Heart left ventricle (tissue), 16 donors: ENCODE measurements at places on chromosomes 7 and 10. TPM values are rescaled to one million over a fixed set of nuclear protein-coding genes. Genes with fewer than 3 reads are reported as not detected.

The ZNF736 gene
- 2.9 TPM for total RNA-seq

The NACAD gene
- total RNA-seq = 8.2 TPM

The FAM241B gene
- 5.1 TPM for total RNA-seq

The C10orf143 gene
- total RNA-seq = 1.3 TPM

The LRRC17 gene
- total RNA-seq = 6.3 TPM

The PTPN20 gene
- total RNA-seq = 13.3 TPM

The H2BK1 gene
- not detected for total RNA-seq

The SKIDA1 gene
- total RNA-seq = 3.1 TPM

The PLAC9 gene
- total RNA-seq = 51.6 TPM

The HTR5A gene
- not detected for total RNA-seq

The KIF11 gene
- total RNA-seq = 1.5 TPM

The MYOZ1 gene
- total RNA-seq = not detected

The BICC1 gene
- total RNA-seq = 3.5 TPM

The SPDYE2B gene
- total RNA-seq = not detected

The HELLS gene
- total RNA-seq = 1.8 TPM

The PAX4 gene
- not detected for total RNA-seq

The SPDYE16 gene
- total RNA-seq = not detected

GRCh38 chr10:43957267-43958070 is 308.8 kb upstream of the ZNF32 start:
- DNase-seq = no peak

GRCh38 chr7:27079234-27079975 is 16.4 kb downstream of the HOXA1 start:
- no peak for DNase-seq

- DNase-seq = no peak
Measured at GRCh38 chr10:48926764-48927540, 12.7 kb downstream of the LRRC18 start.

- DNase-seq = peak; percentile 26
Measured at GRCh38 chr10:6033954-6034353, 28.2 kb downstream of the IL2RA start.

DNA sequence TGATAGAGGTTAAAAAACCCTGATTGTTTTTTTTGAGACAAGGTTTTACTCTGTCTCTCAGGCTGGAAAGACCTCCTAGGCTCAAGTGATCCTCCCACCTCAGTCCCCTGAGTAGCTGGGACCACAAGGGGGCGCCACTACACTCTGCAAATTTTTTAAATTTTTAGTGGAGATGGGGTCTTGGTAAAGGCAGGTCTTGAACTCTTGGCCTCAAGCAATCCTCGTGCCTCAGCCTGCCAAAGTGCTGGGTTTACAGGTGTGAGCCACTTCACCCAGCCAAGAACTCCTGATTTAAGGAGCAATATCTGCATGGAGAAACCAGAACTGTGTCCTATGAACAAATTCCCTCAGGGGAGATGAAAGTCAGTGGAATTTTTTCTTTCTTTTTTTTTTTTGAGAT is 7.3 kb upstream of the KLHDC10 start:
- peak; percentile 15 for DNase-seq

- DNase-seq = no peak
Measured at GRCh38 chr10:34024282-34024681, 689.8 kb upstream of the NRP1 start.

GRCh38 chr7:44661233-44661632 is 54.8 kb downstream of the OGDH start:
- no peak for DNase-seq

- DNase-seq = no peak
Measured at GRCh38 chr10:29733323-29733722, 98.6 kb upstream of the SVIL start.

DNA sequence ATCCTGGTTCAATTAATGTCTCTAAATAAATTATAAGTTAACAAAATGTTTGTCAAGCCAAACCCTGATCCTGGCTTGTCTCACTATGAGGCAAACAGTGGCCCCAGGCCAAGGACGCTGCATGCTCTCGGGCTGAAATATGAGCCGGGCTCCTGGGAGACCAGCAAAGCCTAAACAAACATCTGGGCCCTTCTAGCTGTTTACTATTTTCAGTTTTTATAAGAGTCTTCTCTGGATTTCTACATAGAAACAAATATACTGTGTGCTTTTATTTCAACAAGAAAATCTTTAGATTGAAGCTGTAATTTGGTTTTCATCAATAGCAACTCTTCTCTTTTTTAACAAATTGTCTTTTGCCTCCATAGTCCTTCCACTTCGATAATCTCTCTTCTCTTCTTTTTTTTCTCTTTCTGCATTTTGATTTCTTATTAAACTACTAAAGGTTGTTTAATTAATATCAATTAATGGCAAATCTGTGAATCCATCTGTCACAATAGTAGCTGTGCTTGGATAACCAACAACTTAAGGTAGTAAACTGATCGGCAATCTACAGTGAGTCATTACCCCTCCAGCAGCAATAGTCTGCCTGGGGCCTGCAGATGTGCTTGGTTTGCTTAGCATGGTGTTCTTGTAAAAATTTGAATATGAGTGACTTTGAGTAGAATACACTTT is 83.3 kb upstream of the DNAJC1 start:
- DNase-seq = peak; percentile 88

DNA sequence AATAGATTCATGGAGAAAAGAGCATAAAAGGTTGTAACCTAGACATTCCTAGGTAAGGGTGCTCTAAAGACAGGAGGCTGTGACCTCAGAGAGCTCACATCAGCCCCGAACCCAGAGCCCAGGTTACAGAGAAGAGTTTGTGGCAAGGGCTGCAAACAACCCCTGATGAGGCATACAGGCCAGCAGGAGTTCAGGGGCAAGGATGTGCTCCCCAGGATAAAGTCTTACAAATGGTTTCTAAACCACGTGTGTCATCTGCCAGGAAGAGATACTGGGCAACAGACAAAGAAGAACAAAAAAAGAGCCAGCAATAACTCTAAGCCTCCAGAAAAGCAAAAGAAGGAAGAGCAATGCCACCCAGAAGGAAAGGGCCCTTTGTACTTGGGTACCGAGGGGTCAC is 27.7 kb downstream of the NCAPG2 start:
- no peak for DNase-seq

GRCh38 chr7:112206991-112207592 is 597 bp downstream of the ZNF277 start:
- no peak for DNase-seq

GRCh38 chr10:66788178-66788987 is 137.5 kb upstream of the LRRTM3 start:
- no peak for DNase-seq

GRCh38 chr10:131972474-131973071 is 9.2 kb downstream of the BNIP3 start:
- DNase-seq = peak; percentile 83

DNA sequence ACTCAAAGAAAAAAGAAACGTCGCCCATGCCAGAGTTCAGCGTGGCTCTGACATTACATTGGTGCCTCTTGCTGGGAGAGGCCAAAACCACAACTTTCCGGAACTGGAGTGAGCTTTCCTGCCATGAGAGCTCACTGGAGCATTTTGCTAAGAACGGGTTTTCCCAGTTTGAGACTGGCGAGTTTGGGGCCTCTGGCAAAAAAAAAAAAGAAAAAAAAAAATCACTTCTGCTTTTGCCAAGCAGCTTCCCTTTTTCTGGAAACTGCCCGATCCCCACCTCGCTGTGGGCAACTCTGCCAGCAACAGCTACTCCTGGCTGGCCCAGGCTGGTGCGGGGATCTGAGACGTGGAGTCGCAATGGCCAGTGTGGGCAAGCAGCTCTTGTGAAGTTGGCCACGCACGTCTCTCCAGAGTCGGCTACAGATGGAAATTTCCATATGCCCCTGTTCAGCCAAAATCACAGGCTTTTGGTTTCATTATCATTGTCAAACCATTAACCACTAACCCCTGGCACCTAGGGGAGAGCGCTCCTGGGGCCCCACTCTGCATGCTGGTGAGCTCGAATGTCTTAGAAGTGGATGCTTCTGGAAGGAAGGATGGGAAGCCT is 25.7 kb downstream of the PRKAG2 start:
- no peak for DNase-seq

DNA sequence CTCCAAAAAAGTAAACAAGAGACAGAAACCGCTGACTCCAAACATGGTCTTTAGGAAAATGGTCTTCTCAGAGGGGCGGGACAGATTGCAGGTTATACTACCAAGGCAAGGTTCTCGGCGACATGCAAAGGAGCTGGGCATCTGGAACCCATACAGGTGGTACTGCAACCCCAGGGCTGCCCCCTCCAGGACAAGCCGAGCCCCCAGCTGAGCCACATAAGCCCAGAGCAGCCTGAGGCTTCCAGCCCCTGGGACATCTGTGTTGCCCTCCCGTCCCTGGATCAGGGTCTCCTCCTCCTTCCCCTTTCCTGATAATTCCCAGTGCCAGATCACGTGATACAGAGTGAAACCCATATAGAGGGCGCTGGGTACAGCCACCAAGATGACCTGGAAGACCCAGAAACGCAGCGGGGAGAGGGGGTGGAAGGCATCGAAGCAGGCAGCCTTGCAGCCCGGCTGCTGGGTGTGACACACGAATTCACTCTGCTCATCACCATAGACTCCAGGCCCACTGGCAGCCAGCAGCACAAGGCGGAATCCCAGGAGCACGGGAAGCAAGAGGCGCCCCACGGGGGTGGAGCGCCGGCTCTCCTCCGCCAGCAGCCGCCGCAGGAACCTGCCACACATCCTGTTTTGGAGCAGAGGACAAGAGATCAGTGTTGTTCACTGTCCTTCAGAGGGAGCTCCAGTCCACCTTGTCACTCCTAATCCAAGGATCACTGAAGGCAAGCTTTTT is at the start of gene GJC3:
Gene GJC3 (minus strand): TSS at position 627 of the 736 bp plus-strand sequence. CDS start 0 bp downstream, at position 627.
- peak; percentile 79 for DNase-seq

GRCh38 chr7:19754521-19755116 is 18.8 kb downstream of the TMEM196 start:
- DNase-seq = no peak

DNA sequence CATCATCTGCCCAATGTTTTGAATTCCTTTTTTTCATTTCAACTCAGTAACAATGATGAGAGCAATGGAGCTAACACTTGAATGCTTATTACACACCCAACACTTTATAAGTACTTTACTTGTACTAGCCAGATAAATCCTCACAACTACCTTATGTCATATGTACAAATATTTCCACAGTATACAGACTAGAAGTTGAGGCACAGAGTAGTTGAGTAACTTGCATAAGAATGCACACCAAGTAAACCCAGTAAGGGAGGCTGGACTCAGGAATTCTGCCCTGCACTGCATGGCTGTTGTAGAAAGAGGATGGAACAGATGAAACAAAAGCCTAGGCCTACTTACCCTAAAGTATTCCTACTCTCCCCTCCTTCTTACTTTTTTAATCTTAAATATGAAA is 15.8 kb downstream of the DPY19L1 start:
- DNase-seq = no peak

DNA sequence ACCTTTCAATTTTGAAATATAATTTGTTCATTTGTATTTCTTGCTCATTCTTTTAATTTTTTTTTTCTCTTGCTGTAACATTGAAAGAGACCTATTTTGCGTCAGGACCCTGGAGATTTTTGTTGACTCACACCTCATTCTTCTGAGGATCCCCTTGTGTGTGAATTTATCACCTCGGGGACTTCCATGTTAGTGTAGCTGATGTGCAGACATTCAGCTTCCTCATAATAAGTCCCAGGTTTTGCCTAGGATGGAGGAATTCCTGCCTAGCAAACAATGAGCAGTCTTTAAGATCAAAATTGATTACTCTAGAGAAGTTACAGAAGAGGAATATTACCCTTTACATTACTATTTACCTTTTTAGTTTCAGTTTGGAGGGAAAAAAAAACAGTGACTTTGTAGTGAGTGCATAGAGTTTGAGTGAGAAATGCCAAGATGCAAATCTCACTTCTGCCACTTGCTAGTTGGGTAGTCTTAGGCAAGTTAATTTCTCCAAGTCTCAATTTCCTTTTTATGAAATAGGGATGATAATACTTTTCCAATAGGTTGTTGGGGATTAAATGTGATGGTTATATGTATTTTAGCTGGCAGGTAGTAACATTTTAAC is 14.3 kb downstream of the TES start:
- no peak for DNase-seq

DNA sequence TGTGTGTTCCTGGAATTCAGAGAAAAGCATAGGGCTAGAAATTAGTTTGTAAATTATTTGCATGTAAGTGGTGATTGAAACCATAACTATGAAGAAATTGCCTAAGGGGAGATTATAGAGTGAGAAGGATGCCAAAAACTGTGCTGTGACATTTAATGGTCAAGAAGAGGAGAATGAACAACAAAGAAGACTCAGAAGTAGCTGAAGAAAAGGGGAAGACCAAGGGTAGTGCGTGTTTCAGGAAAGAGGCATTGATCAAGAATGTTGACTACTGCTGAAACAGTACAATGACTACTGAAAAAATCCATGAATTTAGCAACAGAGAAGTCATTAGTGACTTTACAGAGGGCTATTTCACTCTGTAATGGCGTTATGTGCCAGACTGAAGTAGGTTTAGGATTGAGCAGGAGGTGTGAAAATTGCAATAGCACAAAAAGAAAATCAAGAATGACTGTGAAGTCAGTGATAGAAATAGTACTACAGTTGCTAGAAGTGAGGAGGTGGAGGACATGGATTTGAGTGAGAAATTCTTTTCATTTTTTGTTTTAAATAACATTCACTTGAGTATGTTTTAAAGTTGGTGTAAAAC is 28.9 kb upstream of the SAMD9L start:
- DNase-seq = no peak

DNA sequence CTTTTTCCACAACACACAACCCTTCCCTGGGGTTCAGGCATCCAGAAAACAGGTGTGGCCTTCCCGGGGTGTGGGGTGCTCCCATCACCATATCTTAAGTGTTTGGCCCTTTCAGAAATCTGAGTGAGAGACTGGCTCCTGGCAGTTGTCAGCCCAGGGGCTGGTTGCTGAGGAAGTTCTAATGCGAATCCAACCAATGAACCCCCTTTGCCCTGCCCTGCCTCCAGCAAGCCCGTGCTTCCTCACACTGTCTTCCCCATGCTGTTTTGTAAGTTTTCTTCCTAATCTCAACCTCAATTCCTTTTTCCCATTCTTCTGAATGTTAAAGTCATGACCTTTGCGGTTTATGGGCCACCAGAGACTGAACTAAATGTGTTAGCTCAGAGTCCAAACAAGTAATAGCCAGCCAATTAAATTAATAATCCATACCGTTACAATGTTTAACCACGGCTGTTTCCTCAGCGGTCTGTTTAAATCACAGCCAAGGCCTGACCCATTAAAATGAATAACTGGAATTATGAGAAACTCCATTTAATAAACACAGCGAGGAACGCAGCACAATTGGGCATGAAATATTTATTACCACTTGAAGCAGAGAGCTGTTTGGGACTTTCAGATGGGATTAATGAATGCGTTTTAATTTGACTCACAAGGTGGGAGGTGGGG is 90.9 kb upstream of the TCF7L2 start:
- DNase-seq = no peak

- DNase-seq = no peak
Measured at GRCh38 chr10:89627830-89628229, 17.2 kb downstream of the PANK1 start.

- no peak for DNase-seq
Measured at GRCh38 chr10:11443468-11444154, 167.8 kb downstream of the USP6NL start.
